Stimulated activated CD4-positive, alpha-beta T cell treated with anti-CD3 and anti-CD28 coated beads, Interleukin-15, amount 100 ng/mL, for 48 hours (primary cell): ENCODE measurements at places on chromosomes 6 and 20.
A peak's percentile ranks its signal among the peaks of the same experiment; 100 is the strongest.

- DNase-seq = peak; percentile 93
Measured at GRCh38 chr6:108558372-108559096, 2.2 kb upstream of the FOXO3 start.

DNA sequence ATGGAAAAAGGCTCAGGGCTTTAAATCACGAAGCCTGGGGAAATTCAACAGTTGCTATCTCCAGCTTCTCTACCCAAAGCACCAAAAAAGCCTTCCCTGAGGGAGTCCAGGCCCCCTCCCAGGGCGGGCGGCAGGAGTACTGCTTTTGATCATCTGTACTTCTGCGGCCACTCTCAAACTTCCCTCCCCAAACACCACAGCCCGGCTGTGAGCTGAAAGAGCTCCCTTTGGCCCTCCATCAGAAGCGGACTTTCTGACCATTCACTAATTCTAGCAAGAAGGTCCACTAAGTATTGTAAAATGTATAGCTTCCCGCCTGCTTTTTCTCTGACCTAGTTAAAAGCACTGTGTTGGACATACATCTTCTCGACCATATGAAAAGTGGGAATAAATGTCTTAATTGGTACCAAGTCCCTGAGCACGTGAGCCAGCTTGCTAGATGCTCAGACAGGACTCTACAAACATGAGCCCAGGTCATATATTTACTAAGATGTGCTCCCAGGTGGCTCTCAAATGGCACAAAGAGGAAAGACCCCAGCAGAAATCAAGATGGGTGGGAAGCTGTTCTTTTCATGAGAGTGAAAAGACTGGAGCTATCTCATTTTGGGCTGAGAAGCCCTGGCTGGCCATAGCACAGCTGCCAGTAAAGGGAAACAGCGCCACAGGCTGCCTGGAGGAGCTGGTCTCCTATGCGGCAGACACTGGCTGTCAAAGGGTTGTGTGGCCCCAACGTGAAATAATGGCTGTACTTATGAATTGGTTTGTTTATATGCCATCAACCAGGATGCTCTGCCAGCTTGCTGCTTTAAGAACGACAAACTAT lies 58.6 kb downstream of the GFOD1 start:
- DNase-seq = no peak

GRCh38 chr6:111176038-111176759 lies 88.9 kb downstream of the SLC16A10 start:
- no peak for DNase-seq

GRCh38 chr6:92124200-92124651 lies 1295.1 kb downstream of the EPHA7 start:
- DNase-seq = no peak

DNA sequence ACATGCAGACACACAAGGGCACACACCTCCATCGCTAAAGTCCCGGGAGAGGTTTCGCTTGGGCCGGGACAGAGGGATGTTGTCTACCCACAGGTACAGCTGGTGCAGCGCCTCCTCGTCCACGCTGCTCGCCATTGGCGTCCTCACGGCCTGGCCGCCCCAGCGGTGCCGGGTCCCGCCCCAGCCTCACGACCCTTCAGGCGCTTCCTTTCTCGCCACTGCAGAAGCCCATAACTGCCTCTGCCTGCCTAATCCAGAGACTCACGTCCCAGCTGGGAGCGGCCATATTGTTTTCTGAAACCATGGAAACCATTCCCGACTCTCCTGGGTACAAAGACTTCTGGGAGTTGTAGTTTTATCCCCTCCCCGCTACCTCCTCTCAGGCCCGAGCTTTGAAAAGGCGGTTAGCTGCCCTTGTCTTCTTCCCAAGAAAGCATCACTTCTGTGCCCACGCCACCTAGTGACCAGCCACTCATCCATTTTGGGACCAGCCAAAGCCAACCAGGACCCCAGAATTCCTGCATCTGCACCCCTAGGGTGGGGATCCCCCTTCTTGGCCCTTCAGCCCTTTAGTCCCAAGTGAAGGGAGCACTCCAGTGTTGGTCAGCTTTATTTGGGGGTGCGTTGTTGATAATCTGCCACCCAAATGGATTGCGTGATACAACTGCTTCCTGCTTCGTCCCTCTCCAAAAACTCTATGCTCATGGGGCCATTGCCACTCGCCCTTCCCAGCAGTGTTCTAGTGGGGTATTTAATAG lies at the start of gene SPEF1:
SPEF1 (minus strand) TSS at position 296 of the 758 bp plus-strand sequence; CDS start at position 135, 161 bp downstream.
- peak; percentile 35 for DNase-seq

- DNase-seq = no peak
Measured at GRCh38 chr6:22583927-22584326, 14.6 kb downstream of the HDGFL1 start.

DNA sequence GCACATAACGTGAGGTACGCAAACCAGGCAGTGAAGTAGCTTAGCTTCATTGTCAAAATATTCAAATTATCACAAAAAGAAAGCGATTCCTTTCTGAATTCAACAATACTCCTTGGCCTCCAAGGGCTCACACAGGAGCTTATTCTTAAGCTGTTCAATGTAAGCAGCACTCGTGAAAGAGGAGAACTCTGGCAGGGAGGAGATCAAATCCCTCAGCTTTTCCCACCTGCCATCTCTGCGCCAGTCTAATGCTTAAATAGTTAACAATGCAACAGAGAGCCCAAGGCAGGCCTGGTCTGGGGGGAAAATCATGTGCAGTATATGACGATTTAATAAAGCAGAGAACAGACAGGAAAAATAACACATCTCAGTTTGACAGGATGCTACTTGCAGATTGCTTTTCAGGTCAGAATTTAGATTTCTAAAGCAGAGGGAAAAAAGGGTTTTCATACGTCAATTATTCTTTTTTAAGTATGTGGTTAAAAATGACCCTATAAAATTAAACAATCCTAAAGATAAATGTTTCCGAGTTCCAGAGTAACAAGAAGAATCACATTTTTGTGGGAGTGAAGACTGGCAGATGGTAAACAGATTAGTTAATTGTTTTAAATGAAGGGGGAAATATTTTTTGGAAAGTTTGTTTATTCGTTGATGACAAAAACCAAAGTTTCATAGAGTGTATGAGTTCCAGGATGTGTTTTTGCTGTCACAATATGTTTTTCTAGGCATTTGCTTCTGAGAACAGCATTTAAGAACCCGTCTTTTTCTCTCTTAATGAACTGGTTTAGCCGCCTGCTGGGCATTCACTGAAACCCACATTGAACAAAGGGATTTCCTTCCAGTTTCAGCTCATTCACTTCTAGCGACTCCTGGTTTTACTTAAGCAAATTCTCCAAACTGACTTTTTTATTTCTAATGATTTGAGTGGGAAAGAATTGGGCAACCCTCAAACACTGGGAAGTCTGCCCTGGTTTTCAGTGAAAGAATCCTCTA lies 45.9 kb downstream of the PLAGL1 start:
- no peak for DNase-seq

DNA sequence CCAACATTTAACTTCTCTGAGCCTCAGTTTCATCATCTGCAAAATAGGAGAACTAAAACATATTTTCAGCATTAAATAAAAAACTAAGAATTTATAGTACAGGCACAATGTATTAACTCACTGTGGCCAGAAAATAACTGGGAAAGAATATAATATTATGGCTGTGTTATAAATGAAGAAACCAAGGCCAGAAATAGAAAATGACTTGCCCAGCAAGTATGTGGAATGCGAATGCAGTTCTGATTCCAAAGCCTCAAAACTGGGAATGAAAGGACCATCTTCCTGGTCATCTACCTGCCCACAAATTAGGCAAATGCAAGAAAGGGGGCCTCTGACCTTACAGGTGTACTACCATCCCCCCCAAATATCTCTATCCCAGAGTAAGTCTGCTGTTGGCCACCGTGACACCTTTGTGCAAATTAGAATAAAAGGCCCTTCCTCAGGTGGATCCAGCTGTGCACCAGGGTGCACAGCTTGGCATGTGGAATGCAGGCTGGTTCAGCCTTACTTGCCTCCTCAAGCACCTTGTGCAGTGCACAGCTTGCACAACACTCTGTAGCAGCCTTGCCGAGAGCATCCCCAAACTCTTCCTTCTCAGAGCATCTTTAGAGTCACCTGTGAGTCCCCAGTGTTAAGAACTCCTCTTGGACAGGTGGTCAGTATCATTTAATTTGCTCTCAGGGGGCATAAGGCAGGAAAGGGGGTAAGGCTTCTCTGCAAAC lies 4.4 kb downstream of the SLC13A3 start:
- DNase-seq = no peak

- DNase-seq = no peak
Measured at GRCh38 chr20:43901296-43901695, 13.4 kb upstream of the TOX2 start.

GRCh38 chr20:47691625-47692024 lies 93.7 kb downstream of the SULF2 start:
- no peak for DNase-seq

GRCh38 chr20:52675375-52675774 lies 296.8 kb upstream of the TSHZ2 start:
- DNase-seq = no peak

GRCh38 chr6:30500421-30501355 lies 11.4 kb downstream of the HLA-E start:
- no peak for DNase-seq
